ENCODE measurements at places on chromosomes 2 and 18. TPM values are rescaled to one million over a fixed set of nuclear protein-coding genes. Genes with fewer than 3 reads are reported as not detected.

DNA sequence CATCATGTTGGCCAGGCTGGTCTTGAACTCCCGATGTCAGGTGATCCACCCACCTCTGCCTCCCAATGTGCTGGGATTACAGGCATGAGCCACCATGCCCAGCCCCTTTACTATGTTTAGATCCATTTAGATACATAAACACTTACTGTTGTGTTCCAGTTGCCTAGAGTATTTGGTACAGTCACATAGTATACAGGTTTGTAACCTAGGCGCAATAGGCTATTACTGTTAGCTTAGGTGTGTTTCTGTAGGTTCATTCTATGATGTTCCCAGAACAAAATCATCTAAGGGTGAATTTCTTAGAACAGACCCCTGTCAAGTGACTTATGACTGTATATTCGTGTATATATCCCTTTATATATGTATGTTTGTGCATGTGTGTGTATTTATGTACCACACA is 61.8 kb downstream of the MYCN start:
- H3K4me1 ChIP-seq, result no peaks in the 10 kb centered on the region
- H3K27me3 ChIP-seq, result no peaks in the 10 kb centered on the region
- H3K27ac ChIP-seq, result no peak overlapping the region
- H3K4me3 ChIP-seq, result no peak overlapping the region
- no peaks in the 10 kb centered on the region for H3K36me3 ChIP-seq

- no peak overlapping the region for H3K27ac ChIP-seq
- no peaks in the 10 kb centered on the region for H3K27me3 ChIP-seq
These were observed 199.6 kb upstream of the FBXO11 start for GRCh38 chr2:48105848-48106247.

DNA sequence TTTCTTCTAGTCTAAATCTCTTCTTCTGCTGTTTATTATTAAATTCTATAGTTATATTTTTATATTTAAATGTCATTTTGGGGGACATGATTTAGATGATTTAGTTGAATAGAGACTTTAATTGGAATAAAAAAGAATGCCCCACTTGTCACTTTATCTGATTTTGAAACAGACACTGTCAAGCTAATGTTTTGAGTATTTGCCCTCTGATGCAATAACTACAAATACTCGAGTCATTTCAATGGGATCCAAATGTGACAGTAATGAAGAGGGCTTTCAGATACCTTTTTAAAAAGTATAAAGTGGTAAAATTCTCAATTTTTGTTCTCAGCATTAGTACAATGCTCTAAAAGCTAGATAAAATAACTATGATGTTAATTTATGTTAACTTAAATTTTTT is 257.3 kb upstream of the SESTD1 start:
- H3K27me3 ChIP-seq, result no peaks in the 10 kb centered on the region
- H3K4me1 ChIP-seq, result no peaks in the 10 kb centered on the region
- no peaks in the 10 kb centered on the region for H3K36me3 ChIP-seq

DNA sequence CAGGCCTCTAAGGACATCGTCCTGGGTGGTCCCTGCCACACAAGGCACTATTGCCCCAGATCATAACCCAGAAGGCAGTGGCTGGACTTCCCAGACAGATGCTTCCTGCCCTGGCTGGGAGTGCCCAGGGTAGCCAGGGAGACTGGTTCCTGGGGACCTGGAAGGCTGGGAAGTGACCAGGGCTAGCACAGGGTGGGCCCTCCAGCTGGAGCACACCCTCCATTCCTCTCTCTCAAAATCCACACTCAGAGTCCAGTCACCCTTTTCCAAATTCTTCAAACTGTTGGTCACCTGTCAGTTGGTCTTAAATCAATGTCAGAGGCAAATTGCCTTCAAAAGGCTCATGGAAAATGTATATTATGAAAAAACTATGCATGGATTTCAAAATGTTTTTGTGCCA is 11.6 kb upstream of the TUBB6 start:
- peak; percentile 34 for DNase-seq
- no peaks in the 10 kb centered on the region for H3K36me3 ChIP-seq
- no peaks in the 10 kb centered on the region for H3K27me3 ChIP-seq
- H3K4me3 ChIP-seq, result no peak overlapping the region
- no peaks in the 10 kb centered on the region for H3K4me1 ChIP-seq
- H3K27ac ChIP-seq, result no peak overlapping the region

DNA sequence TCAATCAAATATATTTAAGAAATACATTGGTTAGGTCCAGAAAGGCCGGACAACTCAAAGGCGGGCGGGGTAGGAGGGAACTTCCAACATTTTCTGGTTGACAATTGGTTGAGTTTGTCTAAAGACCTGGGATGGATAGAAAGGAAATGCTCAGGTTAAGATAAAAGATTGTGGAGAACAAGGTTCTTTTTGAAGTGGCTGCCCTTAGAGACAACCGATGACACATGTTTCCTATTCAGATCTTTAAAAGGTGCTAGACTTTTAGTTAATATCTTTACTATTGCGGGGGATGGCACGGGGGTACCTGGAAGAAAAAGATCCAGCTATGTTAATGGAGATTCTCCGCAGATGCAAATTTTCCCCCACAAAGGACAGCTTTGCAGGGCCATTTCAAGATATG is 10.0 kb upstream of the AP1S3 start:
- H3K4me1 ChIP-seq, result no peaks in the 10 kb centered on the region
- no peak overlapping the region for H3K27ac ChIP-seq
- no peaks in the 10 kb centered on the region for H3K27me3 ChIP-seq
- DNase-seq, result no peak

DNA sequence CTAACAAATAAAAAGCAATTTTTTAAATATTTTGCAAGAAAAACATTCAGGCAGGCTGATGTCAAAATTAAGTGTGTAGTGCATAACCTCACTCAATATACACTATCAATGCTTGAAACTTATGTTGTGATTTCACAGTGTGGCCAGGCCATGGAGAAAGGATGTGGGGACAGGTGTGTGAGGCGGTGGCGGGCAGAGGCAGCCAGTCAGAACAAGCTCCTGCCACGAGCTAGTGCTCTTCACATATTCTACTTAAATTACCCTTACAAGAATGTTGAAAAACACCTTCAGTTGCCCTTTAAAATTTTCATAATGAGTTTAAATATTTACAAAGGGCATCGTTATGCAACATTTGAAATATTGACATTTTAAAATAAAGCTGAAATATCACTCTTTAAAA is 43.2 kb downstream of the CYB5A start:
- no peaks in the 10 kb centered on the region for H3K27me3 ChIP-seq
- H3K4me3 ChIP-seq, result no peak overlapping the region
- no peak for DNase-seq
- H3K36me3 ChIP-seq, result peaks cover 8% of the 10 kb centered on the region
- peaks cover 27% of the 10 kb centered on the region for H3K4me1 ChIP-seq

DNA sequence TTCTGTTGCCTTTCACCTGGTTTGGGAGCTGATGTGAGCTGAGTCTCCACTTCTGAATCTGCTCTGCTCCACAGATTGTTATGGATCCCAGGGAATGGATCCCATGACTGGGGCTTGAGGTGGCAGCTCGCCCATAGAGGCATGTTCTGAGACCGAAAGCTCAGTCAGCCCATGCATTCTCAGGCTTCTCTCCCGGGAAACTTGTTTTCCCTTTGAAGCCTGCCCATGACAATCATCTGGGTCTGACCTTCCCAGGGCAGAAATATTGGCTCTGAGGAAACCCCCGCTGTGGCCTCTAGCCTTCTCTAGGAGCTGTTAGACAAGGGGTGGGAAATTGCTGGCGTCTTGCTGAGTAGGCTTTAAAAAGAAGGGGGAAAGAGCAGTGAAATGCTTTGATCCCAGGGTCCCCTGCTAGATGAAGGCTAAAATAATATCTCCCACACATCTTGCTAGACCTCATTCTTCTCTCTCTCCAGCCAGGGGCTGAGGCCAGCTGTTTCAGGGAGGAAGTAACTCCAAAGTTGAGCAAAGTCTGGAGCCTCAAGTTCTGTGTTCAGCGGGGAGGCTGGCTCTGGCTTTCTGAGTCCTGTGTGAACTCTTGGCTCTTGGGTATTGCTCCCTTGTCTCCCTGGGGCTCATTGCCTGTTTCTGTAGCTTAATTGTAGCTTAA is 2.0 kb downstream of the VAMP8 start:
- no peaks in the 10 kb centered on the region for H3K36me3 ChIP-seq
- H3K27me3 ChIP-seq, result no peaks in the 10 kb centered on the region

GRCh38 chr18:6382963-6383362 is 31.7 kb downstream of the L3MBTL4 start:
- no peak overlapping the region for H3K27ac ChIP-seq
- no peaks in the 10 kb centered on the region for H3K4me1 ChIP-seq
- no peak for DNase-seq
- no peaks in the 10 kb centered on the region for H3K27me3 ChIP-seq

- no peaks in the 10 kb centered on the region for H3K27me3 ChIP-seq
- H3K4me1 ChIP-seq, result peaks cover 12% of the 10 kb centered on the region
- DNase-seq, result no peak
- H3K27ac ChIP-seq, result no peak overlapping the region
- H3K36me3 ChIP-seq, result no peaks in the 10 kb centered on the region
- no peak overlapping the region for H3K4me3 ChIP-seq
These were observed 92.7 kb upstream of the PARD3B start for GRCh38 chr2:204452464-204453023.

DNA sequence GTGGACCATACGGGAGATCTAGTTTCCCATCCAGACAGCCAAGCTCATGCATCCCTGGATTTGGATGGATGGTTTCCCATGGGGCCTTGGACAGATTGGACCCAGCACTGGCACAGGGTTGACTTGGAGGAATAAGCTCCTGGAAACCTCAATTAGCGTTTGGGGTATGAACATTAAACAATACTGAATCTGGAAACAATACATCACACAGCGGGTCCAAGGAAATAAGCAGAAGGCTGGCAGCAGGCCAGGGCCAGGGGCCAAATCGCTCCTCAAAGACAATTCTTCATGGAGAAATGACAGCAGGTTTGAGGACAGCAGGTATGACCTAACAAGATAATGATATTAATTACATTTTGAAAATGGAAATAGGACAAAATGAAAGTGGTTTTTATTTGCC is 540.6 kb downstream of the RIT2 start:
- DNase-seq, result no peak
- H3K36me3 ChIP-seq, result no peaks in the 10 kb centered on the region
- no peak overlapping the region for H3K27ac ChIP-seq
- H3K27me3 ChIP-seq, result no peaks in the 10 kb centered on the region
- H3K4me1 ChIP-seq, result no peaks in the 10 kb centered on the region

GRCh38 chr2:106270471-106270891 is 76.4 kb upstream of the UXS1 start:
- peaks cover 14% of the 10 kb centered on the region for H3K4me1 ChIP-seq
- DNase-seq, result no peak
- H3K4me3 ChIP-seq, result peak overlapping the region; percentile 48
- H3K27ac ChIP-seq, result no peak overlapping the region
- no peaks in the 10 kb centered on the region for H3K27me3 ChIP-seq

DNA sequence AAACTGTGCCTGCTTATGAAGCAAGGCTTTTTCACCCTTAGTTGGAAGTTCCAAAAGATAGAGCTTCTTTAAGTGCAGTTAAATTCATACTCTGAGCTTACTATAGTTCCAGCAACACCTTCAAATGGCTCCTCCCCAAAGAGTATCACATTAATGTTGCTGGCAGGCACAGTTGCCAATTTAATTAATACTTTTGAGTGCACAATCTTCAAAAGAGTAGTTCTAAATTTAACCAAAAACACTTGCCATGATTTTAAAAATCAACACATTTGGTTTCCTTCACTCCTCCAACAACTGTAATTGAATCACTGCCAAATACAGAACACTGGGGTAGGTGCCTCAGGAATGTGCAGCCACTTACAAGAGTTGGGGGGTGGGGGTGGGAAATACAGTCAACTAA is 150.6 kb upstream of the UBE2E3 start:
- H3K4me3 ChIP-seq, result no peak overlapping the region
- no peak for DNase-seq
- H3K4me1 ChIP-seq, result no peaks in the 10 kb centered on the region
- H3K27ac ChIP-seq, result no peak overlapping the region

- H3K4me3 ChIP-seq, result no peak overlapping the region
- DNase-seq, result no peak
- H3K27me3 ChIP-seq, result no peaks in the 10 kb centered on the region
- H3K27ac ChIP-seq, result no peak overlapping the region
These were observed 3.2 kb downstream of the TMEM182 start for GRCh38 chr2:102765061-102765460.

DNA sequence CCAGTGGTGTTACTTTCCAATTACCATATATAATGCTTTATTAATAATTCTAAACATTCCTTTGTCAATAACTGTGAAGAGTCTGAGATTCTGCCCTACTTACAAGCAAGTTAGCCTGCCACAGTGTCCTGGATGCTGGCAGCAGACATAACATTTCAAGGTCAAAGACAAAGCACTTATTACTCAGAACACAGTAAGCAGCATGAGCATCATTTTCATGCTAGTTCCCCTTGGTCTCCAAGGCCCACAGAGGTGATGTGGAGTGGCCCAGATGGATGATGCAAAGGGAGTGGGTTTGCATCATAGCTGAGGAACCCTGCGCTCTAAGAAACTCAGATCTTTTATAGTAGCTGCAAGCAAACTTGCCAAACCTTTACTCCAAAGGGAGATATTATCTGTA is 349.7 kb downstream of the ZEB2 start:
- H3K4me1 ChIP-seq, result no peaks in the 10 kb centered on the region
- no peaks in the 10 kb centered on the region for H3K36me3 ChIP-seq
- no peaks in the 10 kb centered on the region for H3K27me3 ChIP-seq
- H3K27ac ChIP-seq, result no peak overlapping the region

DNA sequence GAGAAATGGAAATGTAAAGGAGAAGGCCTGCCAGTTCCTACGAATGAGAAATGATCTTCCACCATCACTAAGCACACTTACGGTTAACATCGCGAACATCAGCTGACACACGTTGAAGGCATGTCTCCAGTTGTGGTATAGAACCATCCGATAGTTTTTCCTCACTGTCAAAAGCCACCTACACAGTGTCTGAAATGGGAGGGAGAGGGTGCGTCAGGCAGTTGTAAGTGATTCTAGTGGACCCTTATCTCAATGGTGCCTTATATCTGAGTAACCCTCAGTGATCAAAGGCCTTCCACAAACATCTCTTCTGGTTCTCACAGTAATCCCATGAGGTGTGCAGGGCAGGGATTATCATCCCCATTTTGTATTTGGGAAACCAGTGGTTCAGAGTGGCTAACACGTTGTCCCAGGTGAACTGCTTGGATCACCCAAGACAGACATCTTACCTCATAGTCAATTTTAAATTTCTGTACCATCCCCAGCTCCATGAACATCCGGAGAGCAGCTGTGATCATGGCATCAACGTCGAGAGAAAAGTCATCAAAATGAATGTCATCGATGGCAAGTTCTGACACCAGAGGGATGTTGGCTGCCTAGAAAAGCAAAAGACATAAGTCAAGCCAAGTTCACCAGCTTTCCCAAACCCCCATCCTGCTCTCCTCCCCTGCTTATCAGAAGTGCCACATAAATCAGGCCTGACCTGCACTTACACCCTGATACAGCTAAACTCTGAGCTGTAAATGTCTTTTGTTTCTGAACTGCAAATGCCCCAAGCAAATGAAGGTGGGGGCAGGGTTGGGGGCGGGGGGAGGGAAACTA is 335.2 kb downstream of the AGPS start:
- no peak for DNase-seq
- H3K4me3 ChIP-seq, result no peak overlapping the region
- H3K27ac ChIP-seq, result no peak overlapping the region
- peaks cover 9% of the 10 kb centered on the region for H3K27me3 ChIP-seq

GRCh38 chr2:218217360-218218267 is 625 bp downstream of the ARPC2 start:
- peak overlapping the region; percentile 98 for H3K27ac ChIP-seq
- peaks cover 51% of the 10 kb centered on the region for H3K4me1 ChIP-seq
- peak; percentile 84 for DNase-seq
- no peaks in the 10 kb centered on the region for H3K36me3 ChIP-seq
- H3K4me3 ChIP-seq, result peak overlapping the region; percentile 98

GRCh38 chr2:99926986-99927385 is 215.4 kb downstream of the AFF3 start:
- no peaks in the 10 kb centered on the region for H3K4me1 ChIP-seq
- DNase-seq, result no peak
- no peak overlapping the region for H3K27ac ChIP-seq
- no peaks in the 10 kb centered on the region for H3K36me3 ChIP-seq

Gene MPP4
- total RNA-seq, result not detected

Gene BOLL
- total RNA-seq, result not detected

Gene SALL3
- 0.40 TPM for total RNA-seq

Gene ITGA6
- total RNA-seq, result 204 TPM

Measured in suprapubic skin (tissue), 4 donors.